ENCODE measurements at places on chromosomes 3 and 15.

DNA sequence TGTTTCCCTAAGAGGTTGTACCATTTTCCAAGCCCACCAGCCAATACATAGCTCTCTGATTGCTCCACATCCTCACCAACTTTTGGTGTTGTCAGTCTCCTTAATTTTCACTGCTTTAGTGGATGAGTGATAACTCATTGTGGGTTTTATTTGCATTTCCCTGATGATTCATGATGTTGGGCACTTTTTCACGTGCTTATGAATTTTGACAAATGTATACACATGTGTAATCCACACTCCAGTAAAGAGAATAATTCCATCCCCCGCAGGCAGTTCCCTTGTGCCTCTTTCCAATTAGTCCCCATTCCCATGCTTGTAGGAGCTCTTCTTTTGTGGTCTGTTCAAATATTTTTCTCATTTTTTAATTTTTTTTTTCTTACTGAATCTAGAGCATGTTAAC lies 52.4 kb downstream of the ANP32A start:
- no peak for DNase-seq

GRCh38 chr3:19799115-19799514 lies 134.9 kb downstream of the EFHB start:
- DNase-seq: no peak

- no peak for DNase-seq
These were observed 438.1 kb downstream of the NAALADL2 start for GRCh38 chr3:175297216-175297615.

DNA sequence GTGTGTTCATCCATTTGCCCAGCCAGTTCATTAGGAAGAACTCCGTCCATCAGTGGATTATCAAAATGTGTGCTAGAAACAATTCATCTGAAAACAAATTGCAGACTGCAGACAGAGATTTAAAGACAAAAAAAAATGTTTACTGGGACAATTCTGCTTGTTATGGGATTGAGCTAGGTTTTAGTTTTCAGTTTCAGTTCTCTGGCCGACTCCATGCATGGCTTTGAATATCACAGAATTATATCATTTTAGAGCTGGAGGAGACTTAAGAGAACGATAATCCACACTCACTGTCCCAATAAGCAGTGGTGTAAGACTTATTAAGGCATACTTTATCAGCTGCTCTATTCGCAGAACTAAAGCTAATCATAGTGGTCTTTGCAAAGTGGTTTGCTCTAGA lies 51.1 kb downstream of the TFG start:
- no peak for DNase-seq

DNA sequence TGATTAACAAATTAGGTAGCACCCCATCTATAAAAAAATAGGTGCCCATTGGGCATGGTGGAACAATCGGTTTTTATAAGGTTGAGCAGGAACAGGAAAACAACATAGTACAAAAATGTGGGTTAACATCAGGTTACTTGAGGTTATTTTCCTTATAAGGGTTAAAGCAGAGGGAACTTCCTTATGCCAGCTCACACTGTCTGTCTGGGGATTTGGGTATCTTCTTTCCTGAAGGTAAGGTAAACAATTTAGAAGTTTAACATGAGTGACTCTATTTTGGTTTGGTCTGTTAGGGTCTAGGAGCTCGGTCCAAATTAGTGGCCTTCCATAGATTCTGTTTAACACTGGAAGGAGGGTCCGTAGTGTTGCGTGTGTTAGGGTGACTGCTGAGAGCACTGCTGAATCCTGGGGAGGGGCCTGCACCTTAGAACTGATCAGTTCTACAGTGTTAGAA lies 14.7 kb downstream of the CHD2 start:
- no peak for DNase-seq

GRCh38 chr15:79394231-79394630 lies 37.9 kb upstream of the MINAR1 start:
- DNase-seq: no peak

- no peak for DNase-seq
These were observed 89.9 kb upstream of the MITF start for GRCh38 chr3:69649120-69650065.

DNA sequence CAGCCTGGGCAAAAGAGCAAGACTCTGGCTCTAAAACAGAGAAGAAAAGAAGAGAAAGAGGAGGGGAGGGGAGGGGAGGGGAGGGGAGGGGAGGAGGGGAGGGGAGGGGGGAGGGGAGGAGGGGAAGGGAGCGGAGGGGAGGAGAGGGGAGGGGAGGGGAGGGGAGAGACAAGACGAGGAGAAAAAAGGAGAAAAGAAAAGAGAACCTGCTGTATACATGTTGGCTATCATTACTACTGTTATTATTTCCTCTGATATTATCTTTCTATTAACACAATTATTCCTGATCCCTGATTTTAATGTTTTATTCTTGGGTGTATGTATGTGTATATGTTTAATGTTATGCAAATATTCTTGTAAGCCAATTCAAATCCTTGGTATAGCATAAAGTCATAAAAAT lies 46.9 kb downstream of the PLD1 start:
- no peak for DNase-seq

DNA sequence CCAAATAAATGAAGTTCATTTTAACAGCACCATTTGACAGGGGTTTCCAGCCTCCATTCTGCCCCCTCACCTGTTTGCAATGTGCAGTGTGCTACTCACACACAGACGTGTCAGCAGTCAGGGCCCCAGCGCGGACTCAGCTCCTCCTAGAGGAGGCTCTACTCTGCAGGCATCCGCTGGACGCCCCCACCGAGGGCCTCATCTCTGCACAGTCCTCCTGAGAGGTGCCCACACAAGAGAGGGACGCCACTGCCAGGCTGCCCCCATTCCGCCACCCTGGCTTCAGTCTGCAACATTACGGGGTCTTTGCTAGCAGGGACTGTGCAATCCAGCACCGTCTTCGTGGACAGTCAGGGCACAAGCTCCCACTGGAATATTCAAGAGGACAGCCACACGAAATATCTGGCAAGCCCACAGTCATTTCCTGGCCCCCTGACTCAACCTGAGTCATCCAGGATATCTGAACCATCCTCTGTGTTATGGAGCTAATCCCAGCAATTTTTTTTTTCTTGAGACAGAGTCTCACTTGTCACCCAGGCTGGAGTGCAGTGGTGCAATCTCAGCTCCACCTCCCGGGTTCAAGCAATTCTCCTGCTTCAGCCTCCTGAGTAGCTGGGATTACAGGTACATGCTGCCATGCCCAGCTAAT lies 255.0 kb downstream of the OCA2 start:
- DNase-seq: no peak

DNA sequence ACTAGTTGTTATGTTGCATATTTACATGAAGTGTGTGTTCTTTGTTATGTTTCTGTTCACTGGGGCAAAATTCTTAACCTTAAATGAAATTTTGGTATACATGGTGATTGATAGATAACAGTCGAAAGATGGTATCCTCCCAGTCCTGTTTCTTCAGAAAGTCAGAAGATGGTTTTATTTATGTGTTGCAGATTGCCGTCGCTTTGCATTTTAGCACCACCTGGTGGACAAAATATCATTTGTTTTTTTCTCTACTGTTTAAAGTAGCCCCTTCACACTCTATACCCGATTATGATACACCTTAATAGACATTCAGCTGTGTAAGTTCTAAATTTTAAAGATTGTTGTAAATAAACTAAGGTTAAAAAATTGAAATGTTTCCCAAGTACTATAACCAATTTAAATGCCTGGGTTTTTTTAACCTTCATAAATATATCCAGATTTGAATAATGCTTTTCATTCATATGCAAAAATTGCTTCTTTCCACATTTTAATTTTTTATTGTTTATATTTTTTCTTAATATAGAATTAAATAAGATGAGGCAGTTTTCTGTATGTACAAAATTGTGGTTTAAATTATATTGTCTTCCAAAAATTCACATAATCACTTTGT lies 152.2 kb downstream of the ALCAM start:
- DNase-seq: peak; percentile 36

- DNase-seq: no peak
These were observed 96.4 kb upstream of the NANOGP8 start for GRCh38 chr15:35181538-35181937.

DNA sequence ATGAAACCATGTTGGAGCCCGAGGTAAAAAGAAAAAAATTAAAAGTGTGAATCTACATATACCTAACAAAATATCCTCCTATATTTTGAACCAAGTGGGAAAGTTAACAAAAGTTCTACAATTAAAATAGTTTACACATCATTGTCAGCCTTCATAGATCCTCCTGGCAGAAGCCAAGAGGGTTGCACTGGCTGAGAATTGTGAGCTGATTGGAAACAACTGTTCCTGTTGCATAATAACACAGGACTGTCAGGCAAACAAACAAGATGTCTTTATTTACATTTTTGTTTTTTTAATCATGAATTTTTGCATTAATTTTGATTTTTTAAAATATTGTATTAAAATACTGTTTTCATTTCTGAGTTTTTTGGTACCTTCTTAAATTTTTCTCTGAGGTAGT lies 215.2 kb upstream of the MME start:
- DNase-seq: no peak

GRCh38 chr3:128349963-128350599 lies 116.6 kb downstream of the DNAJB8 start:
- no peak for DNase-seq

DNA sequence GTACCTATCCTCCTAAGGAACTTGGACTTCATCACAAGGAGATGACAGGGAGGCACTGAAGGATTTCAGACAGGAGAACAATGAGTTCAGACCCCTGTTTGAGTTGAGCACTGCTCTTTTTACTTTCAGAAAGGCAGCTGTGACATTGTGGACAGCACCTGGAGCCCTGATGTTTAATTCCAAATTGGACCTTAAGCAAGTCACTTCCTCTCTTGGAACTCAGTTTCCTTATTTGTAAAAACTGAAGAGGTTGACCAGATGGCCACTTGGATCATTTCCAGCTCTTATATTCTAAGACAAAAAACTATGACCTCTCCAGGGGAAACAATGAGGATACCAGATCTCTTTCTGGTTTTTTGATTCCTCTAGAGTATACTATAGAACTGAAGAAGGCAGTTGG lies 34.1 kb upstream of the SMAD3 start:
- DNase-seq: no peak

GRCh38 chr15:73530649-73531048 lies 87.7 kb downstream of the REC114 start:
- DNase-seq: no peak

- DNase-seq: no peak
These were observed 20.0 kb upstream of the TRH start for GRCh38 chr3:129954514-129954913.

GRCh38 chr15:63072023-63072650 lies 29.6 kb downstream of the TPM1 start:
- no peak for DNase-seq

GRCh38 chr3:127903611-127904375 lies 11.2 kb upstream of the KBTBD12 start:
- no peak for DNase-seq

GRCh38 chr3:54582424-54582823 lies 345.4 kb downstream of the LRTM1 start:
- no peak for DNase-seq

- DNase-seq: no peak
These were observed 49.0 kb downstream of the CCDC54 start for GRCh38 chr3:107426223-107426622.

GRCh38 chr3:46957092-46957820 lies 19.3 kb downstream of the CCDC12 start:
- DNase-seq: no peak

DNA sequence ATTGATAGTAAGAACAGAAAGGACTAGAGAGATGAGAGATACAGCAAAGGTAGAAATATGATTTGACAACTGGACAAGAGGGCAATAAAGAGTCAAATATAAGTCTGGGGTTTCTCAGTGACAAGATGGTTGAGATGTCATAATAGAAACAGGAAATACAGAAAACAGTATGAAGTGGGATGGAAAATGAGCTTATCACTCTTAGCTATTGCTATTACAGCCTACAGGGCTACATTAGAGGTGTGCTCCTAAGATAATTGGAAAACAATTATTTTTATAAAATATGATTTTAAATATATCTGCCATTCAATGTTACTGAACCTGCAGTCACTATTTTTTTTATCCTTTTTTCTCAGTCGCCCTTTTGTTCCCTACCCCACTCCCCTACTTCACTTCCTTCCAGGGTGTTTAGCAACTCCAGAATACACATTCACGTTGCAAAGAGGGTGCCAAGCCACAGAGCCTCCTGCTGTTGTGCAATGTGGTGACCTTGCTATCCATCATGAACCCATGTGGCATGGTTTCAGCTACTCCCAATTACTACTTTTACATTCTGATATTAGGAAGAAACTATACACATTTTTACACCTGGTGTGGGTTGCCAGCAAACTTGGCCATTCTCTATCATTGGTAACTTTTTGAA lies 6.0 kb downstream of the NRG4 start:
- DNase-seq: no peak
